NCI-H1048 (cell line): ENCODE measurements at places on chromosomes 6 and 20.

DNA sequence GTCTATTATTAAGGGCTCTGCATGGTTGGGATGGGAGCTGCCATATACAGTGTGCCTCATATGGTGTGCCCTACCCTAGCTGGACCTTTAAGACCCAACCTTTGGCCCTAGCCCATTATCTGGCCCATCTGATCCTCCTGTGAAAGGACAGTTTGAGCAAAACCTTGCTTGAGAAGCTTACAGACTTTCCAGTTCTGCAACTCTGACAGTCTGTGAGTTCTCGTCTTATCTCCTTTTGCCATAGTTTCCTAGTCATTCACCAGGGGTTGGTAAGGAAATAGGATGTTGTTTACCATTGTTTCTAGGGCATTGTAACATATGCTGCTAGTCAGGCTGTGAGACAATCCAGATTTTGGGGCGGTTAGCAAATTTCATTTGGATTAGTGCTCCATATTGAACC, 17.2 kb downstream of the CTNNBL1 start:
- DNase-seq, result no peak

DNA sequence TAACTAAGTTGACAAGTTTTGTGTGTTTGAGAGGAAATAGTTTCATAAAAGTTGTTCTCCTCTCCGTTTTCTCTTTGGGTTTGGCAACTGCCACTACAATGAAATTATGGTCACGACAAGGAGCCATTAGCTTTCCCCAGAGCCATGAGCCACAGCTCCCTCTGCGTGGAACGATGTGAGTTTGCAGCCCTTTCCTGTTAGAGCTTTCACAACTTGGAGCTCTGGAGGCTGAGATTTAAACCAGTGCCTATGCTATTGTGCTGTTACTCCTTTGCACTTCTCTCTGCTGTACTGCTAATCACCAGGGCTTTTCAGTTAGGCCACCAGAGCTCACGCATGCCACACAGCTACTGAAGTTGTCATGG, 29.3 kb upstream of the TXNDC5 start:
- DNase-seq, result no peak

GRCh38 chr6:73043446-73043845, 181.8 kb downstream of the KHDC1L start:
- no peak for DNase-seq

DNA sequence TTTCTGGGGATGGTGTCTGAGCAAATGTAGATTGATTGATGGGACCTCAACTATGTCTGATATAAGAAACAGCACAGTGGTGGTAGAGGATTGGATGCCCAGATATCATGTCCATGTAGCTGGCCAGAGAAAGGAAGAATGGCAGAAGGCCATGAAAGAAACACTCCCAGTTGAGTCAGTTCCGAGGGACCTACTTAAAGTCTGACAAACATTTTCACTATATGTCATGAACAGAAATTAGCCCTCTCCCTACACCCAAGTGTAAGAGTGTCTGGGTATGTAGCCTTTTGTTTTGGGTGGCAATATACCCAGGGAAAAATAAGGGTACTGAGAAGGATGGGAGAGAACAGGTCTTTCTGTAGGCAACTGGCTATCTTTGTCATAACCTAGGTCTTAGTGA, 434.2 kb downstream of the BCKDHB start:
- no peak for DNase-seq

DNA sequence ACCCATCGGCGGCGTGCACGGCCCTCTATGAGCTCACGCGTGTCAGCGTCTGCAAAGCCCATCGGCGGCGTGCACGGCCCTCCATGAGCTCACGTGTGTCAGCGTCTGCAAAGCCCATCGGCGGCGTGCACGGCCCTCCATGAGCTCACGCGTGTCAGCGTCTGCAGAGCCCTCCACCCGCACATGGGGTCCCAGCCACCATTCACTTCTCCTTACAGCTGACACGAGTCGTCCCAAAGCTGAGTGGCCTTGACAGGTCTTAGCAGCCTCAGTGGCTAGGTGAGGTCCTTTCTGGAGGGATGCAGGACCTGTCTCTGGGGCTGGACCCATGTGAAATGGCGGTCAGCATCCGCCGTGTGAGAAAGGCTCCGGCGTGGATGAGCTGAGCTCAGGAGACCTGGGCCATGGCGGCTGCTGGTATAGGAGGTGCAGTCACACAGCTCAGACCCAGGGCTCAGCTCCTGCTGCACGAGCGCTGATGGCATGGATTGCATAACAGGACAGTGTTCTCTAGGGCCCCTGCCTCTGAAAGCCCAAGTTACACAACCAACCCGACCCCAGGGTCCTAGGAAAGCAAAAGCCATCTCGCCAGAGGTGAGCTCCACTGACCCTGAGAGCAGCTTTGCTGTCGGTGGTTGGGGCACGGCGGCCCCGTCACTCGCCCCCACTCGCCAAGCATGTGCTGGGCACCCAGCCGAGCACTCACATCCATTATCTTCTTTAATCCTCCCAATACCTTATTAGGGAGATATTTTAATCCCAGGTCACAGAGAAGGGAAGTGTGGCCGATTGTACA, 38.9 kb downstream of the DLL1 start:
- DNase-seq, result no peak

DNA sequence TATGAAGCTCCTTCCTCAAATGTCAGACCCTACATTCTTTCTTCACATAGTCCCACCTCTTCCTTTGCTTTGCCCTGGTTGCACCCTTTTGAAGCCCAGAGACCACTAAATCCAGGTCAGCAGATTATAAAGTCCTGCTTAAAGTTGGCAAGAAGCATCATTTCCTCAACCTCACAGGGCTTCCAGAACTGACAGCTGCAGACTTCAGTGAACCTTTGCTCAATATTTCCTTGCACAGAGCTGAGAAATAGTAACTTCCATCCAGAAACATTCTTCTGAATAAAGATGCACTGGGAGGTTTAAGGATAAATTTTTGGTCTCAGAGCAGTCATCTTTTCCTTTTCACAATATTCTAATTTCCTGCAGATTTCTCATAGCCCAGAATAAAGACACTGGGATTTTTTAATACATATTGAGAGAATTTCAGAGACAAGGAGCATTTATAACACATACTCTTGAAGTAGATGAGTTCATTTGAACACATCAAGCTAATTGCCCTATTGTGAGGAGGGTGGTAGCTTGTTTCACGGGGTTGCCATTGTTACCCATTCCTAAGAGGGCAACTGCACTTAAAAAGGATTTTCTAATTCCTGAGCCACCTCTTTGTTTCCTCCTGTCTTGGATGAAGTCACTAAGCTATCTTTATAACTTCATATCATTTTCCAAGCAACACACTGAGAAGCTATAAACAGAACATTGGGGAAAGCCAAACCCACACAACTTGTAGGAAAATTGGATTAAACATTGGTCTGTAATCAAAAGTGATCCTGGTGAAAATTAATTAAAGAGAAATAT, 150.2 kb upstream of the PLN start:
- no peak for DNase-seq

DNA sequence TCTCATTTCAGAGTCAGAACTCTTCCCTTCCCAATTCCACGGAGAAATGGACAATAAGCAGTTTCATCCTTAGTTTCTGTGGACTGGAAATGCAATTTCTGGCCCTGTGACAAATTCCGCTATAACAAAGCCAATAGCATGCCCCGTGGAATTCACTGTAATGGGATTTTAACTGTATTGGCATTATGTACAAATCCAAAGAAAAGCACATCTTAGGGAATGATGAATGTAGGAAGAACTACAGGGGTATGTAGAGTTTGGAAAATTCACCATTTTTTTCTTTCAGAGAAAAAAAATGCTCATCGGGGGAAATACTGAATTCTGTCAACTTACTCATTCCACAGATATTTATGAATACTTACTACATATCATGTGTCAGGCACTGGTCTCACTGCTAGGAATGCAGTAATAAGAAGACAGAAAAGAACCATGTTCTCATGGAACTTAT, 43.5 kb downstream of the KIF6 start:
- no peak for DNase-seq

DNA sequence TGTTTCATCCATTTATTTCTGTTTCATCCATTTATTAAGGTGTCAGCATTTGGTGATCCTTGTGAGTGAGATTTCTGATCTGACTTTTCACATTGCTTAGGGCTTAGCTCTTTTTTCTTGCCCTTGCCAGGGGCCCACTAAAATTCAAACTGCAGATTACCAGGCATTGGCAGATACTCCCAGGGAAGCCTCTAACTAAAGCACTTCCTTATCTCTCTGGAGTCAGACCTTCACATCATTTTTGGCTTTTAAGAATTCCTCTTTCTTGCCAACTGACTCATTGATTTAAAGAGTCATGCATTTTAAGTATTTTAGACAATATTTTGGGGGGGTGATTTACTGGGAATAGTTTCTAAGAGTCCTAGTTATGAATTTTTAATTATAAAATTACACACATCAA, 2.6 kb upstream of the WFDC8 start:
- DNase-seq, result no peak

- no peak for DNase-seq
Measured at GRCh38 chr6:135465307-135465706, 32.2 kb downstream of the AHI1 start.

GRCh38 chr20:57654363-57654997, 34.3 kb upstream of the ZBP1 start:
- no peak for DNase-seq

DNA sequence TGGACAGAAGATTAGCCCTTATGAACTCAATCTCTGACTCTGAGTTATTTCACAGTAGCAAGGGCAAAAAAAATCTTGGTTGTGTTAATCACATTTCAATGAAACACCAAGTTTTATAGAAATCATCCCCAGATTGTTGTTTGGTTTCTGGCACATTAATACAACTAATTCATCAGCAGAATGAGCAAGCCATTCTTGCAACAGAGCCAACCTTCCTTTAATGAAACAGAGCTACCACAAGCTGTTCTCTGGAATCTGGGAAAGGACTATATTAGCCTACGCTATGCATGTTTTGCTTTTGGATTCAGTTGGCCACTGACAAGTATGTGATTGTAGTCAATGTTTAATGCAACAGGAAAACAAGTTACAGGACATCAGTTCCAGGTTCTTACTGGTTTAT, 13.8 kb upstream of the POPDC3 start:
- no peak for DNase-seq

GRCh38 chr6:51613558-51613957, 473.9 kb downstream of the PKHD1 start:
- no peak for DNase-seq

GRCh38 chr6:114421199-114421598, 78.4 kb upstream of the HS3ST5 start:
- DNase-seq, result no peak

- no peak for DNase-seq
Measured at GRCh38 chr6:142443532-142443931, 141.7 kb downstream of the ADGRG6 start.

DNA sequence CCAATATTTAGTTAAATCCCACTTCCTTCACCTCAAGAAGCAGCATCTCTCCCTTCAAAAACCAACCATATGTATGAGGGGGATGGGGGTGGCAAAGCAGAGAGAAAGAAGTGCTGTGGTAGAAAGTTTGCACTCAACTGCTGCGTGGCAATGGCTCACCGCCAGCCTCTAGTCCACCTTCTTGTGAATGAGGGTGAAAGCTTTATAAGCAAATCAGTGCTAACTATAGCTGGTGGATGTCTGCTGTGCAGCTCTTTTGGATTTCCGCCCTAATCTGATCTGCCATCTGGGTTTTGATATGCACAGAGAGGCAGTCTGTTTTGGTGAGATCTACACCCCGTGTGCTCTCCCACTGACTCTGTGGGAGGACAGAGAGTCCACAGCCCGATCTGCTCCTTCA, 281.2 kb upstream of the SUPT3H start:
- no peak for DNase-seq

DNA sequence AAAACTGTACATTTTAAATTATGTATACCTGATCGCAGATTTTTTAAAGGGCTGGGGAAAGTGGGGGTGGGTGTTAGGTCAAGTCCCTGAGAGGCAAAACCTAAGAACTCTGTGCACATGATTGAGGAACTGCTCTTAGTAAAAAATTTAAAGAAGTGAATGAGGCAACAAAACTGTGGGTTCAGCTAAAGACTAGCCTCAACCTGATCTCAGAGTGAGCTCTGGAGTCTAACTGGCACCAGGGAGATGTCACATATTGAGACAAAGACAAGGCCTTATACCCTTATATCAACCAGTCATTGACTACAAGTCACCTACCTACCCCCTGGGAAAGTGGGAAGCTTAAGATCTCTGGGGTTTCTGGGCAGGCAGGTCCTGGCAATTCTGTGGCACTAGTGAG, 27.4 kb upstream of the RUNX2 start:
- DNase-seq, result no peak
